ENCODE measurements at places on chromosomes 2 and 18.

DNA sequence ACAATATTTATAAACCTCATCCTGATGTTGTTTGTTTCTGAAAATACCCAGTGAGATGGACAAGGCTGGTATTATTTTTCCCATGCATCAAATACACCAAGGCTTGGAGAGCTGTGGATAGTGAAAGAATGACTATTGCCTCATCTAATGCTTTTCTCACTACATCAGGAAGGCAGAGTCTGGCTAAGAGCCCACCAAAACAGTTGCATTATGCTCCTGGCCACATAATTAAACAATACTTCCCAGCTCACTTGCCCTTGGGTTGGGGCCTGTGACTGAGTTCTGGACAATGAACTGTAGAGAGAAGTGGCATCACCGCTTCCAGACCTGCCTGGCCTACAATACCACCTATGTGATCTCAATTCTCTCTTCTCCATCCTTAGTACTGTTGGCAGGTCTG, 46.4 kb upstream of the REEP1 start:
- no peak for DNase-seq

GRCh38 chr2:235007664-235008457, 56.0 kb downstream of the SH3BP4 start:
- DNase-seq: no peak

- no peak for DNase-seq
Observed at GRCh38 chr2:239576784-239577685, 176.2 kb upstream of the HDAC4 start.

- no peak for DNase-seq
Observed at GRCh38 chr2:57809230-57809629, 237.4 kb upstream of the VRK2 start.

DNA sequence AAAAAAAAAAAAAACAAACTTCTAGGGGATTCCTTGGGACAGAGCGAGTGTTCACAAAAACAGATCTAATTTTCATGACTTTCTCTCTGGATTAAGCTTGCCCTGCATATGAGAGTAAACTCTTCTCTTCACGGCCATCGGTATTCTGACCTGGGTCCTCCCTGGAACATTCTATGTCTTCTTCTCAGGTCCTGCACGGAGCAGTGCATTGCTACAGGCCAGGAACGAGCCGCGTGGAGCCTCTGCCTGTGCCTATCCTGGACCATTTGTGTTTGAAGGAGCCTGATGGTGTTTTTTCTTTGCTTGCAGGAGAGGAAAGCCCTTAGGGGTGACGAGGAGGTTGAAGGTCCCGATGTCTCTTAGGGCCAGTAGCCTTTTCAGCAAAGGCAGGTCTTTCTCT, 1.8 kb upstream of the OXER1 start:
- DNase-seq: no peak

DNA sequence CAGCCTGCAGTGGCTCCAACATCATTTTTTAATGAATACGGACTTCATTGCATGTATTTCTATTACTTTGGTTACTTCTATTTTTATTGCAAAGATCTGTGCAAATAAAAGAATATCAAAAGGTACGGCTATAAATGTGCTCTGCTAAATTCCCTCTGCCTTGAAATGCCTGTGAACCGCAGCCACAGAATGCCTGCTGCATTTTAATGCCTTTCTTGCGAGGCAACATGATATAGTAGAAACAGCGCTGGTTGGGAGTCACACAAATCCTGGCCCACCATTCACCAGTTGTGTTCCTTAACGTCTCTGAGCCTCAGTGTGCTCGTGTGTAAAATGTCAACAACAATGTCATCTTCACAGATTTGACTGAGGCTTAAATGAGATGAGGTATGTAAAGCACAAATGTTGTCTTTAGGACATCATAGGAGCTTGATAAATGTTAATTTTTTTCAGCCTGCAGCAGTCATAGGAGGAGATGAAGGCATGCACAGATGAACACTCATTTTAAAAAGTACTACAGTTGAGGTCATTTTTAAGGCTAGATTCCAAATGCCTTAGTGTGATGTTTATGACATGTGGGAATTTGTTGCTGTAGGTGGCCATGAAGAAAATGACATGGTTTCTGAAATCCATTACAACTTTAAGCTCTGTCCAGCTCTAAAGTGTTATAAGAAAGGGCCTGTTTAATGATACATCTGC, 187.6 kb upstream of the NRP2 start:
- DNase-seq: no peak

- DNase-seq: no peak
Observed at GRCh38 chr2:120600335-120600734, 135.3 kb upstream of the GLI2 start.

- no peak for DNase-seq
Observed at GRCh38 chr2:121345101-121345500, 60.1 kb upstream of the TFCP2L1 start.

DNA sequence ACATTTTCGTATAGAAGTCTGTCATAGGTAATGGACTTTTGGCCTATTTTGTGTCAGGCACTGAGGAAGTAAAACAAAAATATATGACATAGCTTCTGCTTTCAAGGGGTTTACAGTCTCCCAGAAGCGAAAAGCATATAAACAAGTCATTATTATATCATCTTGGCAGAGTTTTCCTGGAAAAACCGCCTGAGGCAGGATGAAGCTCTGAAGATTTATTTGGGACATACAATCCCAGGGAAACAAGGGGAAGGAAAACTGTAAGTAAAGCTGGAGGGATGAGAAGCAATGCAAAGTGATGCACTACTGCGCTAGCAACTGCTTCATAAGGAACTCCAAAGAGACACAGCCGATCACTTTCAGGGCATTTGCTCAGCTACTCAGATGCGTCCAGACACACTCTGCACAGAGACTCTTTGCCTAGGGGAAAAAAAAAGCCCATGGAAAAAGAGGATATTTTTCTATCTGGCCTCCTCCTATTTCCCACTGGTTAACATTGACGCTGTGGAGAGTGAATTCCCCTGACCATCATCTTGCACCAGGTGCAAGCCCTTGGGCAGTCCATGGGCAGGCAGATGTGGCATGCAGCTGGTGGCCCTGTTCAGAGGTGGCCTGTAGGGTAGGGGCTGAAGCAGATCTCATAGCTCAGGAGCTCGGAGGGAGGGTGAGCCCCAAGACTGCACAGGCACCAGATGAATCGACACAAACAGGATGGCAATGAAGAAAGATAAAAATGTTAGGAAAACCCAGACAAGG, 158.1 kb downstream of the METTL4 start:
- no peak for DNase-seq

DNA sequence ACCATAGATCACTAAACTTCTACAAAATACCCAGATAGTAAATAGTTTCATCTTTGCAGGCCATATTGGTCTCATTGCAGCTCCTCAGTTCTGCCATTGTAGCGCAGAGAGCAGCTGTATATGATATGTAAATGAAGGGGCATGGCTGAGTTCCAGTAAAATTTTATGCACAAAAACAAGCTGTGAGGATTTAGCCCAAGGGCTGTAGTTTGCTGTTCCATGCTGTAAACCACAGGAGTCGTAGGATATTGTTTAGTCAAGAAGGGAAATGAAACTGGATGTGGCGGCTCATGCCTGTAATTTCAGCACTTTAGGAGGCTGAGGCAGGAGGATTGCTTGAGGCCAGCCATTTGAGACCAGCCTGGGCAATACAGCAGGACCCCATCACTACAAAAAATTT, 83.0 kb downstream of the MGAT5 start:
- DNase-seq: no peak

- DNase-seq: no peak
Observed at GRCh38 chr2:16700551-16701259, 35.1 kb upstream of the CYRIA start.

- DNase-seq: peak; percentile 96
Observed at GRCh38 chr2:158968396-158969161, at the start of gene TANC1. TANC1 (plus strand) TSS chr2:158968640; CDS start chr2:159065911, 97,271 bp downstream.

DNA sequence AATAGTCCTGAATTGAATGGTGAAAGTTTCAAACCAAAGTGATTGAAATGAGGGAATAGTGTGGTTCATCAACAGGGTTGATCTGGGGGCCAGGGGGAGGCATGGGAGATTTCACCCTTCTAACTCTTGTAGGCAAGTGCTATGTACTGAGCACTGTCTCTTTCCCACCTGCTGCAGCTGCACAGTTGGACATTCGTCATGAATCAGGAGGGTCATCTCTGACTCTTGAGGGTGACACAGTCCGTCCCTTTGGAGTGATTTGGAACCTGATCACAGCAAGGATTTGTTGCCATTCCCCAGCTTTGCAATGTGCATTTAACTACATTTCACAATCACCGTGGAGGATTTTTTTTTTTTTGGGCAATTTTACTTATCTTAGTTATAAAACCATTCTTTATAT, 224.6 kb downstream of the PHLPP1 start:
- no peak for DNase-seq

Measured in head of caudate nucleus (tissue), 42 donors.